ENCODE measurements at places on chromosomes 16 and 17. TPM values are rescaled to one million over a fixed set of nuclear protein-coding genes. Genes with fewer than 3 reads are reported as not detected.
A peak's percentile ranks its signal among the peaks of the same experiment; 100 is the strongest.

DNA sequence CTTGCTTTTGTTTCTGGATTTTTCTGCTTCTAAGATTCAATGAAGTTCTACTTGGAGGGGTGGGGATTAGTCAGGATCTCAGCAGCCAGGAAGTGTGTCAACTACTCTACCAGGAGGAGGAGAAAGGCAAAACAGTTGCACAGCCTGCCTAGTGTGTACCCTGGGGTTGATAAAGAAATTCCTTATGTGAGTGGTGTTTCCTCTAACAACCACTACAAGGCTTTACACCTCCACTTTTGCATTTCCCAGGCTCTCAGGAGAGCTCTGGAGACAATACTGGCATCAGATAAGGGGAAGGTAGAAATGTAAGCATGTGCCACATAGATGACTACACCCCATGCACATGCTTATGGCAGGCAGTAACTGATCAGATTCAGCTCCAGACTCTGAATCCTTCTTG lies 174.6 kb downstream of the TOX3 start:
- DNase-seq, result no peak

DNA sequence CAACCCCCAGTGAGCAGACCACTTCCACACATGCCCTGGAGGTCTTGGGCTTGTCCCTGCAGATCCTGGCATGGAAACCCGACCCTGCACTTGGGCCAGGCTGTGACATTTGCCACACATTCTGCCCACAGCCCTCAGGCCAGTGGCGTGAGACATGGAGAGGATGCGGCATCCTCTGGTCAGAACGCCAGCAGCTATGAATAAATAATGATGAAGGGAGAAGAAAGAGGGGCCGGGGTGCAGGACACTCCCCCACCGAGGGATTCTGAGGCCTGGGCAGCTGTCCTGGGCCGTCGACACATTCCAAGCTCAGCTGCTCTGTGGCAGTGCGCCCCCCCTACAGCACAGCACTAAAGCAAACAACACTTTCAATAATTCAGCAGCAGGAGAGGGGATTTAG lies 148.8 kb downstream of the ENGASE start:
- no peak for DNase-seq

GRCh38 chr16:69112285-69113129 lies 7.1 kb downstream of the HAS3 start:
- DNase-seq, result no peak

DNA sequence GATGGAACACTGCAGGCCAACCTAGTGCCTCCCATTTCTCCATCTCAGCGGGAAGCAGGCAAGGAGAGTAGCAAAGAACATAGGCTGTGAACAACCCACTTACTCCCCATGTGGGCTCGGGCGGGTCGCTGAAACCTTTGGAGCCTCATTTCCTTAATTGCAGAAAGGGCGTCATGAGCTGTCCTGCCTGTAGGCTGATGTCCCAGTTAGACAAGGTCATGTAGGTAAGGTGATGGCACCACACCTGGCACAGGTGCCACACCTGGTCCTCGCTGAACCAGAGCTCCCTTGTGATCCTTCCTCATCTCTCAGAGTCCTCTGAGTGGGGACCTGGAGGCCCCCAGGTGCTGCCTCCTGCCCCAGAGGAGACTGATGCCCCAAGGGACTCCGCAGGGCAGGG lies 22.9 kb downstream of the ABCC3 start:
- DNase-seq, result no peak

RRAD gene
- polyA plus RNA-seq, result 3.1 TPM

SLC9A5 gene
- polyA plus RNA-seq, result 1.5 TPM

ADORA2B gene
- polyA plus RNA-seq, result 6.2 TPM

NPIPB8 gene
- polyA plus RNA-seq, result 2.6 TPM

DNA sequence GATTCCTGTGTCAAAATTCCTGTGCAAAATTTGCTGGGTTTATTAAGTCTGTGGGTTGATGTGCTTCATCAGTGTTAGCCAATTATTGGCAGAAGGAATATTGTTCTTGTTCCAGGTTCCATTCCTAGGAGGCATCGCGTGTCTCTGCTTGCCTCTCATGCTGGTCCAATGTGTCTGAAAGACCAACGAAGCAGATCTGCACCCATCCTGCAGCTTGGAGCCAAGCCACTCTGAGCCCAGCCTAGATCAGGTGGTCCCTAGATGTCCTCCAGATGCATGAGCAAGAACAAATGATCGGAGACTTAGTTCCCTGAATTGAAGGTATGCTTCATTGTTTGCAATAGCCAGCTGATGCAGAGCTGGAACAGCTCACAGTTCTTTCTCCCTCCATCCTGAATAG lies 10.5 kb upstream of the PIK3R6 start:
- DNase-seq, result no peak

DNA sequence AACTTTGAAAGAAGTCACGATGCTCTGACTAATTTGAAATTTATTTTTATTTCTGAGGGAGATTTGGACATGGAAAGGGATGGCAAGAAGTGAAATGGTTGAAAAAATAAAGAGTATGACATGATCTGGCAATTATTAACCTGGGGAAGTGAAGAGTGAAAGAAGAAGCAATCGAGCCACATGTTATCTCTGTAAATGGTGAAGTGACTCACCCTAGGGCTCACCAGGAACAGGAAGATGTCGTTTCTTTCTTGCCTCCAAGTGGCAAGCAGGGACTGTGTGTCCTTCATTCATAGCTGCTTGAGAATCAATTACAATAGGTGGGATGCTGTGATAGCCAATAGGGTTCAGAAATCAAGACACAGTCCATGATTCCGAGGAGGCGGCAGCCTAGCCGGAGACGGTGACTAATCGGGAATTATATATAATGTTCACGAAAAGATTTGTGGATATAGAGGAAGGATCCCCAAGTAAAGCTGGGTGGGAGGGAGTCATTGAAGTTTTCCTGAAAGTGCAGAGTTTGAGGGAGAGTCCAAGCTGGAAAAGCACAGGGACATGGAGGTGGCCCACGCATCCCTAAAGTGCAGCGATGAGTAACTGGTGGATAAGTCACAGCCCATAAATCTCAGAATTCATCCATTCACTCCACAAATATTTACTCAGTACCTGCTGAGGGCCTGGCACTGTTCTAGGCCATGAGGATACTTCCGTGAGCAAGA lies 18.2 kb upstream of the KRT20 start:
- DNase-seq, result no peak

- DNase-seq, result no peak
These were observed 21.7 kb downstream of the KATNIP start for GRCh38 chr16:27571433-27572326.

- DNase-seq, result peak; percentile 54
These were observed 102.5 kb downstream of the MRM1 start for GRCh38 chr17:36703860-36704266.

DNA sequence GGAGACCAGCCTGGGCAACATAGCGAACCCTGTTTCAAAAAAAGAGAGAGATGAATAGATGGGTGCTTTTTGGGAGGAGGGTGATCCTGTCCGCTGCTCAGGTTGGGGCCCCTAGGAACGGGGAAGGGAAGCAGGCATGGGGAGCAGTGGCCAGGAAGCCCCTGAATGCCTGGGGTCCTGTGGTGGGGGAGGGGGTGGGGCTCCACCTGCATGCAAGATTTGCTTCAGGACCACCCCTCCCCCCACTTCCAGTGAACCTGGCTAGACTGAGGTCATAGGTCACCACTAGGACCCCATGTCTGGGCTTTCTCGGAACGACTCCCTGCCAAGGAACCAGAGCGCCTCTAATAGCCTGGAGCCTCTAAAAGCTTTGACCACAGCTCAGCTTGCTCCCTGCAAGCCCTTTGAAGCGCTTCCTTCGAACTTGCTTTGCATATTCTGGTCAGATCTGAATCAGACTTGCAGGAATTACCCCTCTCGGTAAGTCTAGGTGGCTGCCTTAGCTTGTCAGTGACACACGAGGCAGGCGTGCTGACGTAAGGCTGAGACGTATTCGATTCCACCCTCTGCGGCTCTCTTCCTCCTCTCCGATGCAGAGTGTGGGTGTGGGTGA lies 3.7 kb downstream of the SOCS3 start:
- no peak for DNase-seq

DNA sequence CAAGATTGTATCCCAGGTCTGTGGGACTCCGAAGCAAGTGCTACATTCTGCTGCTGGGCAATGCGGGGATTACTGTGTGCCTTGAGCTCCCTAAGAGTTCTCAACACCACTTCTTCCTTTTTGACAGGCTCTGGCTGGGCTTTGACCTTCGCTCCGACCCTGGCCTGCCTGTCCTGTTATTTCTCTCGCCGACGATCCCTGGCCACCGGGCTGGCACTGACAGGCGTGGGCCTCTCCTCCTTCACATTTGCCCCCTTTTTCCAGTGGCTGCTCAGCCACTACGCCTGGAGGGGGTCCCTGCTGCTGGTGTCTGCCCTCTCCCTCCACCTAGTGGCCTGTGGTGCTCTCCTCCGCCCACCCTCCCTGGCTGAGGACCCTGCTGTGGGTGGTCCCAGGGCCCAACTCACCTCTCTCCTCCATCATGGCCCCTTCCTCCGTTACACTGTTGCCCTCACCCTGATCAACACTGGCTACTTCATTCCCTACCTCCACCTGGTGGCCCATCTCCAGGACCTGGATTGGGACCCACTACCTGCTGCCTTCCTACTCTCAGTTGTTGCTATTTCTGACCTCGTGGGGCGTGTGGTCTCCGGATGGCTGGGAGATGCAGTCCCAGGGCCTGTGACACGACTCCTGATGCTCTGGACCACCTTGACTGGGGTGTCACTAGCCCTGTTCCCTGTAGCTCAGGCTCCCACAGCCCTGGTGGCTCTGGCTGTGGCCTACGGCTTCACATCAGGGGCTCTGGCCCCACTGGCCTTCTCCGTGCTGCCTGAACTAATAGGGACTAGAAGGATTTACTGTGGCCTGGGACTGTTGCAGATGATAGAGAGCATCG lies 2.4 kb downstream of the SLC16A13 start:
- DNase-seq, result no peak

GRCh38 chr16:85709766-85710585 lies 21.2 kb upstream of the GINS2 start:
- DNase-seq, result no peak

DNA sequence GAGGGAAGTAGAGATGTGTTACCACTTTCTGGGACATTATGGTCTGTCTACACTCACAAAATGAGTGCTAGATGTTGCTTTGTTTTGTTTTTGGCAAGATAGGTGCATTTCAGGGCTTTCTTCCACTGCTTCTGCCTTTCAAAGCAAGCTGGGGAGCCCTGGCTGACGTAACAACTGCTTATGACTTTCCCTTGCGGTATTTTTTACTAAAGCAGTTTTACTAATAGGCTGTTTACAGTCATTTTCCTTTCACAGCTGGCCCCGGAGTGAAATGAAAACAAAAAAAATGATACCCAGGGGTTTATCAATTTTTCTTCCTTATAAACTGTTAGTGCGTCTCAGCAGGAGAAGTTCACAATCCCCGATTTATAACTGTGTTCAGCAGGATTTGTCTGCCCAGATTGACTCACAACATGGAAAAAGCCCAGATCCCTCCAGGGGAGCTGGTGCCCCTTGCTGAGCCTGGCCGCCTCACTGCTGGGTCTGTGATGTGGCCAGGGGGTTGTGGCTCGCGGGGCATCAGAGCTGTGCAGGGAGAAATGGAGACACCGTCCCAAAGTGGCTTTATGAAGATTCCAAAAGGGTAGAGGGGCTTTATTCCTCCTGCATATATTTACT lies 184.4 kb upstream of the HS3ST3A1 start:
- no peak for DNase-seq

GRCh38 chr16:48831076-48831722 lies 221.2 kb upstream of the N4BP1 start:
- no peak for DNase-seq
